ENCODE measurements at places on chromosomes 11 and 22. TPM values are rescaled to one million over a fixed set of nuclear protein-coding genes. Genes with fewer than 3 reads are reported as not detected.

ELMOD1 gene
- total RNA-seq, result 2.6 TPM

MOV10L1 gene
- 20.4 TPM for total RNA-seq

BLID gene
- total RNA-seq, result 1.6 TPM

TMEM191B gene
- total RNA-seq, result 0.36 TPM

TPH1 gene
- under 0.01 TPM for total RNA-seq

OR2D2 gene
- total RNA-seq, result 0.47 TPM

GPHA2 gene
- not detected for total RNA-seq

NLRP14 gene
- 0.09 TPM for total RNA-seq

B3GAT1 gene
- 0.09 TPM for total RNA-seq

AASDHPPT gene
- total RNA-seq, result 50.6 TPM

Data from endothelial cell of coronary artery (primary cell).